ENCODE measurements at places on chromosomes 5 and 9.

DNA sequence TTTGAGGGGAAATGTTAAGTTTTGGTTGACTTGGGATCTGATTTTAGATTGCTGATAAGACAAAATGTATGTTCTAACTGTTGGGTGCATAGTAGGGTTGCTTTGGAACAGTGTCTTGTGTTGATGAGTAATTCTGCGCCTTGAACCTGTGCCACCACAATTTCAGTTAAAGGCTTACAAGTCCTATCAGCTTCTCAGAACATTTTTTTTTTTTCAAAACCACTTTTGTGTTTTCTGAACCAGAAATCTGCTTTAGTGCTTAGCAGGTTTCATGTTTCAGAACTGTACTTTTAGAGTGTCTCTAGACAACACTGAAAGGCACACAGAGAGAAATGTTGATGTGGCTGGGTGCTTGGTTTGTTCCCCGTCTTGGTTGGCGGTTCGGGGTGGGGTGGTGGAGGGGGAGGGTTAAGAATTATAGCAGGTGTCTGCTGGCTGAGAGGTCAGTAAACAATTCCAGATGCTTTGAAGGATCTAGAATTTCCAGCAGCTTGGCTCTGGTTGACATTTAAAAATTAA, 84.6 kb downstream of the ANKRD55 start:
- no peak for DNase-seq

- no peak for DNase-seq
Observed at GRCh38 chr5:172347496-172348052, 64.0 kb upstream of the UBTD2 start.

DNA sequence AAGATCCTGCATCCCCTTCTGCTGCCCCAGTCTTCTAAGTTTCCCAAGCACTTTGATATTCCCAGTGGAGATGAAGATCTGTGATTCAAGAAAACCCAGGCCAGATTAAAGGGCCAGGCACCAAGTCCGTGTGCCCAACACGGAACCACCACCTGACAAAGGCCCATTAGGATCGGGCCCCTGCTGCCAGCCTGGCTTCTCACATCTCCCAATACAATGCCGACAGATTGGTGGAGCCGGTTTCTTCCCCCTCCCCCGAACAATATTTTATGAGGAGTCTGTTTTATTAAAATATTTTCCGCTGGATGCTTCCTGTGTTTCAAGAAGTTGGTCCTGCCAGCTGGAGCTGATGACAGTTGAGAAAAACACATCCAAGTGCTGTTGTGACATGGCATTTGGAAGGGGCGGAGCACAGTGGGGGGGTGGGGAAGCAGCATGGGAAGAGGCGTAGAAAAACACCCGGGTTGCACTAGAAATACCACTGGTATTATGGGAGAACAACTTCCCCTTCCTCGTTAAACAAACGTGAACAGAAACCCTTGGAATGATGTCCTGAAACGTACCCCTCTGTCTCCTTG, 45.0 kb downstream of the CRB2 start:
- DNase-seq, result peak; percentile 65

DNA sequence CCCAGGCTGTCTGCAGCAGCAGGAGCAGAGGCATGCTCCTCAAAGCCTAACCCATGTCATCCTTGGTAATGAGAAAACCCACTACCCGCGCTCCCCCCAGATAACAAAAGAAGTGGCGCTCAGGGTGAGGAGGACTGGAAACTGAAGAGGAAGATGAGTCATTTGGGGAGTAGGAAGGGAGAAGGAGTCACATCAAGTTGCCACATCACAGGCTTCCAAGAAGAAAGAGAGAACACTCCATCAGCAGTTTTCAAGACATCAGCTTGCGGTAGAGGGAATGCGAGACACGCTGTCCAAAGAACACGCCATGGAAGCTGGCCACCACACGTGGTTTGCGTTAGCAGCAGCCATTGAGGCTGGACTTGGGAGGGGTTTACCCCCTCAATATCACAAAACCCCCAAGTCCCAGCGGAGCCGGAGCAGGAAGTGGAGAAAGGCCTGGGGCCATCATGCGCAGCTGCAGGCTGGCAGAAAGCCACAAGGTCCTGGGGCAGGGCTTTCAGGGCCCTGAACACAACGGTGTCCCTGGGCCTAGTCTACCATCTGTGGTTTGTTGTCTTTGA, 41.5 kb downstream of the SH3PXD2B start:
- DNase-seq, result no peak

DNA sequence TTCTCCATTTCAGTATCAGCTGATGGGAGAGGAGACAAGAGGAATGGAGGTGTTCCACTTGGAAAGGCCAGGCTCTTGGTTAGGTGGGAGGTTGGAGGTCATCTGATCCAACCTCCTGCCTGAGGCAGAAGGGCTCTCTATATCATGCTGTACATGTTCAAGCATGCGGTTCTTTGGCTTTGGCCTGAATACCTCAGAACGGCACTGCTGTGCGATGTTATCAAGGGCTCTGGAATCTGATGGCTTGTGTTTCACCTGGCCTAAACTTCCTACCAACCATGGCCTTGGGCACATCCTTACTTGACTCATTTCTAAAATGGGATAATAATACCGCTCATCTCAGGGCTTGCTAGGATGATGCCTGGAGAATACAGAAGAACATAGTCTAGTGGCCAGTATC, 90.1 kb upstream of the FAM169A start:
- DNase-seq, result no peak

DNA sequence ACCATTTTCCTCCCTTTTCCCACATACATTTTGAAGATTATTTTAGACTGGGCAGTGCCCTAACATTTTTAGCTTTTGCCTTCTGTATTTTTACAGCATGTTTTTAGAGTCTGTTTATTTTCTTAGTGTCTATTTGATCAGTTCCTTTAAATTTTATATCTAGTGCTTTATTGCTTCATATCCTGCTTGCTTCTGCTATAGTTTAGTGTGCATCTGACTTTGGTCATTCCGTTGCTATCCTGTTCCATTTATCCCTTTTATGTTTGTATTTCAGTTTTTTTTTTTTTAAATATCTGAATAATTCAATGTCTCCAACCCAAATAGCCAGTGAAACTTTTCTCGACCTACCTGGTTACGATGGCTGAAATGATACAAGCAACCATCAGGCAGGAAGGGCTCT, 203.8 kb downstream of the ARHGAP26 start:
- no peak for DNase-seq

DNA sequence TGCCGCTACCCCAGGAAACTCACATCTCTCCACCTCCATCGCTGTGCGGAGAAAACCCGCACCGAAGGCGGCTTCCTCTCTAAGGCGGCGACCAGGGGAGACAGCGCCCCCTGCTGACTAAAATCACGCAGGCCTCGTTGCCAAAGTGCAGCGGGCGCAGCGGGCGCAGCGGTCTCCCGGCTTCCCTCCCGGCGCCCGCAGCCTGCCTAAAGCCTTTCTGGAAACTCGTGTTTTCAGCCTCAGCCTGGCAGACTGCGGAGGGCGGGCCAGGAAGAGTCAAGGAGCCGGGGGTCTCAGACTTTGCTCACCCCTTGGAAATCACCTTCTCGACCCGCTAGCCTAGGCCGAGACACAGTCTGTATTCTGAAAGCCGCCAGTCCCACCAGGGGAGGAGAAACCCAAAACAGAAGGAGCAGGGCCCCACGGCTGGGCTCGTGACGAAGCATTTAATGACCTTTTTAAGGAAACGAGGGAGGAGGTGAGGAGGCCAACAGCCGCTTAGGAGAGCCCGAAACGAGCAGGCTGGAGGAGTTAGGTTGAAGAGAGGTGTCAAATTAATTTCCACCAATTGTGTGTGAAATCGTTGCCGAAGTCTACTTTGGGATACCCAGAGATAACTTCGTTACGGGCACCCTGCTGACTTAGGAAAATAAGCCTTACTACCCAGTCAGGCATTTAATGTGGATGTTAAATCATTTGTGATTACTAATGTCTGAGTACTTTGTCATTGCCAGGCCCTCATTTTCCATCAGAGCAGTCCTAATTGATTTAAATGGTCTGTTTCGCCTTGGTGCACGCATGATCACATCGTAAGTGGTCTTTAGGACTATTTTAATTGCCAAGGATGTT, 7.3 kb upstream of the FOXB2 start:
- no peak for DNase-seq

DNA sequence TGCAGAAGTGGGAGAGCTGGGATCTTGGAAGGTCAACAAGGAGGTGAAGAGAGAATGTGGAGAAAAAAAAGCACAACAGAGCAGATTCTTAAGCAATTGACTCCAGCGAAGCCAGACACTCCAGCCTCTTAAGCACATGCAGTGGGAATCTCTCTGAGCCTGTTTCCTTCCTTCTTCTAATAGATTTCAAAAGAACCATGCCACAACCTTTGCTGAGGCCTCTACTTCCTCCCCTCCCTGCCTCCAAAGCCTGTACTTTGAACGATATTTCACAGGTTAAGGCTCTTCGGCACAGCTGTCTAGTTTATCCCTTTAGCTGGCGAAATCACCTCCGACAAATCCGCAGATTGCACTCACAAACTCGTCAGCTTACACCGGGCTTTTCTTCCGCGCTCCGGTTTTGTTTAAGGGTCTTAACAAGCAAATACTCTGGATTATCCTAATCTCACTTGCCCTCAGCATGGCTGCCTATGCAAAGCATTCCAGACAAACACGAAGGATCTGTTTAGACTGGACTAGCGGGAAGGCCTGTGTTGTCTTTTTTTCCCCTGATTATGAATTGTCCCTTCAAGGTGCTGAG, 211.6 kb upstream of the PANK3 start:
- no peak for DNase-seq

DNA sequence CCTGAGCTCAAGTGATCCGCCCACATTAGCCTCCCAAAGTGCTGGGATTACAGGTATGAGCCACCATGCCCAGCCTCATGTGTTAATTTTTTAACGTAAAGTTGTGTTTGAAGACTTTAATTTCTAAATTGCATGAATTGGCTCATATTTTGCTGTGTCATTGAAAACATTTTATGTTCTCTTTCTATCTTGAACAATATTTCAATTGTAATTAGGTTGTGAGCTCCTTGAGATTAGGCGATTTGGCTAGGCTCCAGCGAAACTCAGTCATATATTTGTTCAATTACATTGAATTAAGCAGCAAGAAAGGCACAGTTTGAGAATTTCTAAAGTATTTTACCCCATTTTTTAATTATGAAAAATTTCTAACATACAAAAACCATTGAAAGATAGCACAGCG, 34.0 kb downstream of the GAPVD1 start:
- DNase-seq, result no peak

DNA sequence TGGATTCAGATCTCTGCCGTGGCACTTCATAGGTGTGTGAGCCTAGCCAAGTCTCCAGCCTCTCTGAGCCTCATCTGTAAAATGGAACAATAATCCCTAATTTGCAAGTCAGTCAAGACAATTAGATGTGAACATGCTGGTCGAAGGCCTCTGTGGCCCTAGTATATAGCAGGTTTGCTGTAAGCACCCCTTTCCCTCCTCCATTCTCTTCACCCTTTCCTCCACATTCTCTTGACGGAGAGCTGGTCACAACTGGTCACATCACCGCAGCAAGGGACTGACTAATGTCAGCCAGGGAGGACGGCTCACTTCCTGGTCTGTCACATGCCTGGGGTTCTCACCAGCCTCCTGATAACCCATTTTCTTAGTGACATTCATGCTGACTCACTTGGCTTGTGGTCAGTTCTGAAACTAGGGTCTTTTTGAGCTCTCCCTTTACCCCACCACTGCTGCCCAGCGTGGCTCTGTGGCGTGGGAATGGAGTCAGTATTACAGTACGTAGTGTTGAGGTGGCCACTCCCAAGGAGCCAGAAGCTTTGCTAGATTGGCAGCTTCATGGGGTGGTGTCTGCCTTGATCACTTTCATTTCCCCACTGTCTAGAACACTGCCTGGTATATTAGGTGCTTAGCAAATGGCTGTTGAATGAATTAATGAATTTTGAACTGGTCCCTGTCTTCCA, 47.8 kb downstream of the ERGIC1 start:
- no peak for DNase-seq

- DNase-seq, result no peak
Observed at GRCh38 chr5:115366223-115366622, 69.8 kb upstream of the CCDC112 start.

DNA sequence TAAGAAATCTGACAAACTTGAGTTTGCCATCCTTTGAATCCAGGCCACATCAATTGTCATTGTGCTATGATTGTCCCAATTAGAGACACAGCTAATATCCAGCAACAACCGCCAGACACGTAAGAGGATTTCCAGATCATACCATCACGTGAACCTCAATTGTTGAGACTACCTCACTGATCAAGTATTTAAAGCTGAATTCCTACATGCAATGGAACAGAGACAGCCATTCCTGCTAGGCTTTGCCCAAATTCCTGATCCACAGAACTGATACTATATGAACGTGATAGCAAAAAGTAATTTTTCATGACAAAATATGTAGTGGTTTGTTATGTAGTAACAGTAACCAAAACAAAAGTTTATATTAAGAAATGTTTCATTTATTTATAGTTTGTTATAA, 657.7 kb downstream of the PRR16 start:
- DNase-seq, result no peak

DNA sequence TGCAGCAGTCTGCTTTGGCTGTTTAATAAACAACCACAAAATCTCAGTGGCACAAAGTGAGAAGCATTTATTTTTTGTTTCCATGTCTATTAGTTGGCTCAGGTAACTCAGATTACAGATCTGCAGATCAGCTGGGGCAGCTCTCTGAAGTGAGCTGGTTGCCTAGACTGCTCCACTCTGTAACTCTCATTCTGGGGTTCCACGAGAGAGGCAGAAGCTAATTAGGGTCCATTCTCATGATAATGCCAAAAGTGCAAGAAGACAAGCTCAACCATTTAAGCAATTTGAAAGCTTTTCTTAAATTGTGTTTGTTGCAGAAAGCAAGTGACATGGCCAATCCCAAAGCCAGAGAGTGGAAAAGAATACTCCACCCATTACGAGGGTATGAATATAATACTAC, 13.2 kb downstream of the MEIKIN start:
- DNase-seq, result no peak

DNA sequence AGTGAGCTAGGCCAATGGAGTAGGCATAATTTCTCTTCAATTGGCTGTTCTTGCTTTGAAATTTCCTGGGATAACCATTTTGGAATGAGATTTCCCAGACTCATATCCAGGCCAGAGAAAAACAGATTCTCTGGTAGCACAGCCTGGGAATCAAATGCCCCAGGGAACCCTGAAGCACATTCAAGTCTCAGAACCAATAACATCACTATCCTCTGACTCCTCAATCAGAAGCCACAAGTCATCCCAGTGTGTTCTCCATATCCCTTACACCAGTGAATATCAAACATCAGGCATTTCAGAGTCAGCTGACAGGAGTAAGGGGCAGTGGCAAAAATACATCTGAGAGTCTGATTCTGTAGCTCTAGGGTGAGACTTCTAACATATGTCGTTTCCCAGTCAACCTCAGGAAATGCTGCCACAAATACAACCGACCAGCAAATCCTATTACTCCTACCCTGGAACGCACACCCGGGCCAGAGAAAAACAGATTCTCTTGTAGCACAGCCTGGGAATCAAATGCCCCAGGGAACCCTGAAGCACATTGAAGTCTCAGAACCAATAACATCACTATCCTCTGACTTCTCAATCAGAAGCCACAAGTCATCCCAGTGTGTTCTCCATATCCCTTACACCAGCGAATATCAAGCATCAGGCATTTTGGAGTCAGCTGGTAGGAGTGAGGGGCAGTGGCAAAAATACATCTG, 537.7 kb upstream of the NMUR2 start:
- no peak for DNase-seq

Measured in NCI-H1694 (cell line).